Pons (tissue), 1 donor: ENCODE measurements at places on chromosomes 7 and 10.

- peak; percentile 95 for DNase-seq
Measured at GRCh38 chr7:112112822-112113255, 93.4 kb downstream of the DOCK4 start.

DNA sequence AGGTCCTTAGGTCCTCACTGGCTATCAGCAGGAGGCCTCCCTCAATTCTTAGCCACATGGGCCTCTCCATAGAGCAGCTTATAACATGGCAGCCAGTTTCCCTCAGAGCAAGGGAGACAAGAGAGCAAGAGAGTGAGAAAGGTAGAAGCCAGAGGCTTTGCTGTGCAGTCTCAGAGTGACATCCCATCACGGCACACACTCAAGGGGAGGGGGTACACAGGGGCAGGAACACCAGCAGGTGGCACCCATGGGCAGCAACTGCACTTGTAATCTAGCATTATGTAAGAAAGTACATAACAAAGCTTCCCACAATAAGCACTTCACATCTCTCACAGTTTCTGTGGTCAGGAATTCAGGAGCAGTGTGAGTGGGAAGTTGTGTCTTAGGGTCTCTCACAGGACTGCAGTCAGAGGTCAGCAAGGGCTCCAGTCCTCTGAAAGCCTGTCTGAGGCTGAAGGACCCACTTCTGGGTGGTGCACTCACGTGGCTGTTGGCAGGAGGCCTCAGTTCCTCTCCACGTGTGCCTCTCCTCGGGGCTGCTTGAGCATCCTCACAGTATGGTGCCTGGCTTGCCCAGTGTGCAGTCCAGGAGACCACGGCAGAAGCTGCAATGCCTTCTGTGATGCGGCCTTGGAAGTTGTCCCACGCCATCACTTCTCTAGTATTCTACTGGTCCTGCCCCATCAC is 159.4 kb downstream of the OAT start:
- no peak for DNase-seq

- no peak for DNase-seq
Measured at GRCh38 chr10:80646366-80646765, 108.7 kb downstream of the SH2D4B start.

- no peak for DNase-seq
Measured at GRCh38 chr7:106175507-106175906, 63.4 kb upstream of the SYPL1 start.

- DNase-seq: no peak
Measured at GRCh38 chr7:156903232-156903909, 10.4 kb upstream of the LMBR1 start.

DNA sequence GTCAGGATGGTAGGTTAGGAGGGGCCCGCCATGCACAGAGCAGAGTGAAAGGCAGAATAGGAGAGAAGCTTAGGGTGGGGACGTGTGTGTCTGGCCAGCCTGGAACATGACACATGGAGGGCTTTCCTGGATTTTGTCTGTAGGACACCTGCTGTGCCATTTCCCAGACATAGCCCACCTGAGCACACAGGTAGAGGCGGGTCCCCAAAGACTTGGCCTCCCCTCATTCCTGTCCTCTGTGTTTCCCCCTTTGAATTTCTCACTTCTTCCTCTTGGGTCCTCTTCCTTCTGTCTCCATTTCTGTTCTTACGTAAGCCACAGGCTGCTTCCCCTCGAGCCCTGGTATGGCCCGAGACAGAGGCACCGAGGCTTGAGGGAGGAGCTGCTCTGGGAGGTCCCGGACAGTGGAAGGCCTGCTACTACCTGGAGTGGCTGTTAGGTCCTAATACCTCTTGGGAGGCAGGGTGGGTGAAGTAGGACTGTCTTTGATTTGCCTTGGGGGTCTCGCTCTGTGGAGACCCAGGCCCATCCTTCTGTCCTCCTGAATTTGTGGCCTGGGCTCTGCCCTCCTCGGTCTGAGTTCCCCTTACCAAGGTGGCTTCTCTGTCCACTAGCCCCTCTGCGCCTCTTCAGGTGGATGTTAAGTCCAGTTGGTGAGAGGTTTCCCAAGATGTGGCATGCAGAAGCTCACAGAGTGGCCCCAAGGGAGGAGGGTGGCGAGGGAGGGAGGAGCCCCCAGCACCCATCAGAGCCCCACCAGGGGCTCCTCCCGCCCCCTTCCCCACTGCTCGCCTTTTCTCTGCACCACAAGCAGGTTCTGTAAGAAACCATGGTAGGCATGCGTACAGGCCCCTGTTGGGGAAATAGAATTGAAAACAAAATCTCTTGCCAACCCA is 5.5 kb downstream of the ZNF775 start:
- DNase-seq: peak; percentile 47

DNA sequence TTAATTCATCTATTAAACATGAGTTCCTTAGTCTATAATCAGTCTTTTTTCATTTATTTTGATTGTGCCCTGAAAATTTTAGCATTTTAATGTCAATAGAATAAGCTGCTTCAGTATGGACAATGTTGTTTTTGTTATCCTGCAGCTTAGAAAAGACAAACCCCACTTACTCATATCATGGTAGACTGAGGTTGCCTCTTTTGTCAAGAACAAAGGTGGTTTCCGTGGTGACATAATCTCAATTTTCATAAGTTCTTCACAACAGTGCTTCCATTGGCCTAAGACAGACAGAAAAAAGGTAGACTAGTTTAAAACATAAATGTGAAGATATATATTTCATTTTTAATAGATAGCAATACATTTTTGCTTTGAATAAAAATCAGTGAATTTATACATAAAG is 69.1 kb downstream of the RTKN2 start:
- peak; percentile 4 for DNase-seq

DNA sequence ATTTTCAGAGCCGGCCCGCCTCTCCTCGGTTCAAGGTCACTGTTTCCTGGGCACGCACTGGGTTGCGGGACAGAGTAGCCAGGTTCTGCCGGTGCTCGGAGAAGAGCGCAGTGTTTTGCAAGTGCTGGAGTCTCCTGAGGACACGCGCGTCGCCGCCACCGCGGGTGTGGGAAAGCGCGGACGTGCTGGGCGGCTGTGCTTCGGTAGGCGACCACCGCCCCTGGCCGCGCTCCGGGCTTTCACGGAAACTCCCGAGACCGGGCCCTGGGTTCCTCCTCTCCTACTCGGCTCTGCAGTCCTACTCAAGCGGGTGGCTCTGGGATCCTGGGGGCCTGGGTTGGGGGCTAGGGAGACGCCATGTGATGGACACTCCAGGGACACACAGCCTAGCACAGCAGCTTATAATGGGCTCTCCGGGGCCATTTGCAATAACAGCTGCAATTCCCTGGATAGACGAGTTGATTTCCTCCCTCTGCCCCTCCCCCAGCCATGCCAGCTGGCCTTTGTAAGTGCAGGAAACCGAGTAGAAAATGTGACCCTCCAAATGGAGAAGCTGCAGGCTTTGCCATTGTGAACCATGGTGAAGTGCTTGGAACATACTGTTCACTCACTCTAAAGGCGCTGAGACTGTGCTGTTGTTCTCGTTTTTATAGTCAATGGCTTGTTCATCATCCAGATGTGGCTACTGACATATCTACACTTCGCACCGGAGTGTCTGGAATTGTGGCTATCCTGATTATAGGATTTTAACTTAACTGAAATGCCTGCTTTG is 2.1 kb downstream of the FRAT1 start:
- peak; percentile 83 for DNase-seq

GRCh38 chr7:95324431-95324830 is at the start of gene PON1:
Gene PON1 (minus strand): TSS chr7:95324532. CDS start chr7:95324475, 57 bp downstream.
- DNase-seq: no peak

DNA sequence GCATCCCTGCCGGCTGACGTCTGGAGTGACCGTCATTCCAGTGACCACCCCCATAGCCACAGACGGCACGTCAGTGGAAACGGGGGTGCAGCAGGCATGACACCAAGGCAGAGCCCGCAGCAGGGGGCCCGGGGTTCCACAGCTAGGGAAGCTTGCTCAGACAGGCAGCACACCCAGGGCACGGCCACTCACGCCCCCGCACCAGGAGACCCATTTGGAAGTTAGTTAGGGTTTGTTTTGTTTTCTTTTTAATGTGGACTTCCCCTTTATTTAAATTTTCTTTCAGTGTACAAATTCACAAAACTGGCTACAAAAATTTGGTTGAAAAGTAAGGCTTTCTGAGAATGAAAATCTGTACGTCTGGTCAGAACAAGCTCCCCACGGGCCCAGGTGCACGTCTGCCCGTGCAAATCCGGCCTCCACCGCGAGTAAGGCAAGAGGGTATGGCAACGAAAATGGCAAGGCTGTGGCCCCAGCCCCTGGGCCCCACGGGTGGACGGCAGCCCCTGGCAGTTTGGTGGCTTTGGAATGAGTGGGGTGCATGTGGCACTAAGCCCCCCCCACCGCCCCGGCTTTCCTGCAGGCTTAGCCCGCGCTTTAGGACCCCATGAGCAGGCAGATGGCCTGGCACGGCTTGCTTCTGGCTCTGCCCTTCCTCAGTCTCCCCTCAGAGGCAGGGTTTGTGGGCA is 124.2 kb downstream of the FAM53B start:
- DNase-seq: no peak

GRCh38 chr10:68501691-68502090 is 25.6 kb downstream of the SLC25A16 start:
- DNase-seq: no peak

GRCh38 chr10:60732198-60732806 is 46.0 kb upstream of the CDK1 start:
- no peak for DNase-seq

- DNase-seq: no peak
Measured at GRCh38 chr10:101065481-101066145, 3.8 kb downstream of the KAZALD1 start.

- DNase-seq: no peak
Measured at GRCh38 chr7:6530626-6531491, 20.4 kb downstream of the GRID2IP start.

GRCh38 chr10:99393036-99393435 is 37.4 kb downstream of the GOT1 start:
- DNase-seq: no peak

- DNase-seq: no peak
Measured at GRCh38 chr7:34269084-34269483, 363.7 kb downstream of the BMPER start.
